SJCRH30 (cell line): ENCODE measurements at places on chromosomes 6 and 20.

DNA sequence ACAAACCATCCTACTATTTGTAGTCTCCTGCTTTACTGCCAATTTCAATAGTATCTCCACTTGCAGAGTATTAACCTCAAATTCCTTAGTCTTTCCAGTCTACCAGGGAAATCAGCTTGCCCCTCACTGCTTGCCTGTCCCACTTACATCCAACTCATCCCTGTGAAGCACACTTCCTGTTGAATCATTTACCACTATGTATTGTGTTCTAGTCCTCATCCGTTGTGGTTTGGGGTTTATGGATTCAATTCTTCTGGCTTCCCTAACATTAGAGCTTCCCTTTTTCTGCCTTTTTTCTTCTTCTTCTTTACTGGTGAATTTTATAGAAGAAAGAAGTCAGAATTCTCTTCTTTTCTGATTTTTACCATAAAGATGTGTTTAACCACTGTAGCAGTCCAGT is 5.1 kb upstream of the TXLNB start:
- no peak for DNase-seq

- no peak for DNase-seq
These were observed 2.5 kb downstream of the PMEPA1 start for GRCh38 chr20:57707320-57707719.

DNA sequence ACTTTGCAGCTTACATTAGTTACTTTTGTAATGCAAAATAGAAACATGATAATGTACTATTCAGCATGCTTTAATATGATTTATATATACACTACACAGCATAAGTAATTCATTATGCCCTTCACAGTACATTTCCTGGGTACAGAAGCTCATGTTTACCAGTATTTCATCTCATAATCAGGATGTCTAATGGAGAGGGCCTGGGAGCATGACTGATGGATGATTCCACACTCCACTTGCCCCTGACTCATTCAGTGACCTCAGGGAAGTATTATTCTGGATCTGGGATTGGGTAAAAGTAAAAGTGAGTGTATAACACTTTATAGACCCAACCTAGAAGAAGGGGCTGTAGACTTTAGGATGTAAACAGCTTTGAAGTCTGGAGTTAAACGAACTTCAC is 31.4 kb upstream of the BACH2 start:
- no peak for DNase-seq

GRCh38 chr6:7142918-7143475 is 35.2 kb downstream of the RREB1 start:
- DNase-seq = no peak

DNA sequence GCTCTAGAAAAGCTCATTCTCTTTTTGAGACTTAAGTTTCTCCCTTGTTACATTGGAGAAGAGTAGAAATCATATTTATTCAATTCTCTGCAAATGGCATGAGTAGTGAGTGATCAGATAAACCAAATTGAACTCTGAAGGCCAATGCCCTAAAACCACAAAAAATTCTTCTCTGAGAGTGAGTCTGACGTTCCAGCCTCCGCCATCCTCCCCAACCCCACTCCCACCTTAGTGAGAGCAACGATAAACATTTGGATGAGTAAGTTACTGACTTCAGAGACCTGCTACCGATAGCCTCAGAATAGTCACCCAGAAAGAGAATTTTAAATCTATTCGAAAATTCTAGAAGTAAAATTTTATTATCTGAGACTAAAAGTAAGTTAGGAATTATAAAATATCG is 94.6 kb downstream of the TFAP2A start:
- DNase-seq = no peak

DNA sequence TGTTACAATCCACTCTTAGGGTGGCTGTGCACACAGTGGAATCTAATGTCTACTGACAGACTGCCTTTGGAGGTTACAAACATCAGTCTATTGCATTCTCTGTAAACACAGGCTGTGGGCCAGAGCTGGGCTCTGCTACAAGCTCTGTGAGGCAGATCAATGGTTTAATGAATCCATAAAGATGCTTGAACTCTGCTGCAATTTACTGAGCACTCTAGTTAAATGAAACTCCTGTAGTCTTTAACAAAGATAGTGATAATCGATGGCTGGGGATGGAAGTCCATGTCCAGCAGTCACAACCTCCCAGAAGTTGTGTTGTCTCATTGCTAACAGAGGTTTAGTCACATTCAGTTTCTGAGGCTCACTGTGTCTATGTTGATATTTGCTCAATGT is 50.5 kb downstream of the SOBP start:
- no peak for DNase-seq

DNA sequence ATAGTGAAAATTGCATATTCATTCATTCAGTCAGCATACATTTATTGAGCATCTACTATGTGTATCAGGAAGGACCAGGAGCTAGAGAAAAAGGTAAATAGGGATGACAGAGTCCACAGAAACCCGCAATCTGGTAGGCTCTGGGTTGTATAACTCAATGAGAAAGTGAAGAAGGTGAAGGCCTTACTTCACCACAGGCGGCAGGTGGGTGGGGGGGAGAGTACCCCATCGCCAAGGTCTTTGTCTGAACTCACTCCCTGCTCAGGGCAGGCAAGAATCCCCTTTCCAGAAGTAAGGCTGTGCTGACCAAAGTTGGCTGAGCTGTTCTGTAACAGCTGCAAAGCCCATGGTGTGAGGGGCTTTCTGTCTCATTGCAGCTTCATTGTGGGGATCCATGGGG is 81.3 kb downstream of the CDH26 start:
- no peak for DNase-seq

DNA sequence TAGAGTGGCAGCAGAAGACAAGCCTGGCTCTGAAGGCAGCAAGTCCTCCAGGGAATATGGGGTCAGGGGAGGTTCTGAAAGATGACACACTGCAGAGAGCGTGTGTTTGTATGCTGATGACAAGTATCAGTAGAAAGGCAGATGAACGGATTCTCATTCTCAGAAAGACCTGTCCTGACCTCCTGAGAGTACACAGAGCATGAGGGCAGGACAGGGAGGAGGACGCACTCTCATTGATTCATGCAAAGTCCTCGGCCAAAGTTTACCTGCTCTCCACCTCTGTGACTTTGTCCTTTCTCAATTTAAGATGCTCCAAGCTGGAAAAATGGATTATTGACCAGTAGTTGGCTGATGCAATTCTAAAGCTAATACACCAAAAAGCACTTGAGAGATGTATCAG is 156.7 kb downstream of the LPA start:
- no peak for DNase-seq

- no peak for DNase-seq
These were observed 1.3 kb downstream of the DSTN start for GRCh38 chr20:17571153-17571527.

DNA sequence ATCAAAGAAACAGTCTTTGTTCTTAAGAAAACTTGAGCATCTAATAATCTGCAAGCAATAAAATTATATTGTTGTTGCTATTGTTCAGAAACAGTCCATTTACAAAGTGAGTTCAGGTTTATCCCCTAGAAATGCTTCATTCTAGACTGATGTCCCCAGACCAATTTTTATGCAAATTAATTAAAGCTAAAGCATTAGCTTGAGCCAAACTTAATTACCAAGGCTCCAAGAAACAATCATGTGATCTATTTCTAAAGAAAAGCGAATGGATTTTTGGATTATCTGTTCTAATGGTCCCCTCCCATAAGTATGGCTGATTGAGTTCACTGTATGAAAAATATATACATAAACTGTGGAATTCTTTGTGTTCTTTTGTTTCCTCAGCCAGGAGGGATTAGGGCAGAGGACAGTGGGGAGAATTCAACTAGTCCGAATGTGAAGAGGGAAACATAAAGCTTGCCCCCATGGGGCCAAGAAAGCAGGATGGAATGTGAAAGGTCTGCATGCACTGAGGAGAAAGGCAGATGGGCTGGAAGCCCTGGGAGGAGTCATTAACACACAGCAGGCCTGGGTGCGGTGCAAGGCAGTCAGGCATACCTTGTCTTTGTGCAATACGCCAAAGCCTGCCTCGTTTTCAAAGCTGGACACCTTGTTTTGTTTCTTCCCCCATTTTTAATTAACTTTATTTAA is 597.1 kb downstream of the KIF16B start:
- peak; percentile 9 for DNase-seq

DNA sequence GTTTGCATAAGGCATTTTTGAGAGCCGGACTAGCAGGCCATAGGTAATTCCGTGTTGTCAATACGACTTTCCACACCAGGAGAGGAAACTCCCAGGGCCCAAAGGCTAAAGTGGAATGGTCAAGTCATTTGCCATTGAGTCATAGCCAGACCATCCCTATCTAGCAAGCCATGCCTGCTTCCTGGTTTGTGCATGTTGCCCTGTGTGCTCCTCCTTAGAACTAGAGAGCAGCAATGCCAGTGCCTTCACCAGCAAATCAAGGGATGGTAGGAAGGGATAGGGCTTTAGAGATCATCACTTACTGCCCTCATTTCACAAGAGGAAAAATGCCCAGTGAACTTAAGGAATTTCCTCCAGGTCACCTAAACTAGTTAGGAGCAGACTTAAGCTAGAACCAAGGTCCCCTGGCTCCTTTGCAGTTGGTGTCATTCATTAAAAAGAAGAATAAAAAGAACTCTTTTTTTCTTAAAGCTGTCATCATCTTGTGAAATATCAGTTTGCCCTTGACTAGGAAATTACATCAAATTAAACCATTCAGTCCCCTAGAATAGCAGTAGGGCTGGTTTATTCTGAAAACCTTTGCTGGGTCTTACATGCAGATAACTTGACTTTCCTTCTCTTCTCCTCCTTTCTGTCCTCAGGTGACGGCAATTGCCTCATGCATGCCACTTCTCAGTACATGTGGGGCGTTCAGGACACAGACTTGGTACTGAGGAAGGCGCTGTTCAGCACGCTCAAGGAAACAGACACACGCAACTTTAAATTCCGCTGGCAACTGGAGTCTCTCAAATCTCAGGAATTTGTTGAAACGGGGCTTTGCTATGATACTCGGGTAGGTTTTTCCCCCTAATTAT is 7.4 kb downstream of the TNFAIP3 start:
- DNase-seq = no peak
